Activated naive CD4-positive, alpha-beta T cell (primary cell): ENCODE measurements at places on chromosomes 5 and 9.

GRCh38 chr5:125232779-125233230 lies 486.4 kb upstream of the ZNF608 start:
- no peak for DNase-seq

DNA sequence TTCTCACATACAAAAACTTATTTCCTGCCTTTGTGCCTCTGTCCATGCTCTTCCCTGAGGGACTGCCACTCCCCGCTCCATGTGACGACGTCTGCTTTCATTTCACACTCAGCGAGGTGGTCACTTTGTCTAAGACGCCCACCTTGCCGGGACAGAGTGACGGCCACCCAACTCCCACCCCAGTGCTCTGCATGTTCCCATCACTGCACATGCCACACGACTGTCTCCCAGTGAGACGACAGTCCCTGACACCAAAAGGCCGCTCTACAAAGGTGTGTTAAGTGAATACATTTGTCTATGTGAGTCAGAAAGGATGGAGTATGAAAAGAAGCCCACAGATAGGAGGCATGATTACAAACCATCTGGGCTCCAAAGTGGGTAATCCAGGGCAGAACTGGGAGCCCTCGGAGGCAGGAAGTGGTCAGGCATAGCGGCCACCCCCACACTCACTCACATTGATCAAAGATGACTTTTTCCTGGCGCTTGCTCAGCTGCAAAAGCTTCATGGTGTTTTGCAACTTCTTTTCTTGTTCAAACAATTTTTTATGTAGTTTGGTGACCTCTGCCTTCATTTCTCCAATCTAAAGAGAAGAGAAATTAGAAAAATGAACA lies 185.8 kb downstream of the CDK5RAP2 start:
- DNase-seq: no peak

- no peak for DNase-seq
Observed at GRCh38 chr5:168299372-168299771, 7.9 kb downstream of the WWC1 start.

GRCh38 chr9:116124472-116125040 lies 29.0 kb upstream of the PAPPA start:
- no peak for DNase-seq

- no peak for DNase-seq
Observed at GRCh38 chr9:136175616-136176197, 29.2 kb downstream of the LHX3 start.

GRCh38 chr5:108579236-108579635 lies 168.5 kb upstream of the FER start:
- no peak for DNase-seq

DNA sequence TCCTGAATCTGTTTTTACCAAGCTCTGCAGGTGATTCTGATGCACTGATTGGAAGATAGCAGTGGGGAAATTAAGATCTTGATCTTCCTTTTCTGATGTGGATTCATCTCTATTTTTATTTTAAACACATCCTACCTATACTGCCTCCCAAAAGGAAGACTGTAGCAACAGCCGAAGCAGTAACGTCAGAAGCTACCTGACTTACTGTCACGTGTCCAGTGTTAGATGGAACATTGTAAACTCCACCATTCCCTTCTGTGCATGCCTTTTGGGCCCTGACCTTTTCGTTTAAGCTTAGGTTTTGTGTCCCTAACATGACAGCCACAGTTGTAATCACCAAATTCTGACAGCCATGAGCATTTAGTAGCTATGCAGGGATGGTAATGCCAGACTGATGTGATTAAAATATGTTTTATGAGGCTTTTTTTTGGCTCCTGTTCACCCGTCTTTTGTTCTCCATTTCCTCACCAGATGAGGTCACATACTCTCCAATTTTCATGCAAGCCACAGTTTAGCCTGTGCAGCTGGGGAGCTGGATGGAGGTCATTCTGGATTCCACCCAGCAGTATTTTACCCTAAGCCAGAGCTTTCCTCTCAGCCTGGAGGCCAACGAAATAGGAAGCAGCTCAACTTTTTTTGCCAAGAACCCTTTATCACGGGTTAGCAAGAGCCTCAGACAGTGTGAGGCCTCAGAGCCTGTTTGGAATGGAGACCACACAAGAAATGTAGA lies 15.6 kb upstream of the FOXD1 start:
- DNase-seq: no peak

GRCh38 chr5:158560170-158560569 lies 539.5 kb downstream of the EBF1 start:
- DNase-seq: no peak

DNA sequence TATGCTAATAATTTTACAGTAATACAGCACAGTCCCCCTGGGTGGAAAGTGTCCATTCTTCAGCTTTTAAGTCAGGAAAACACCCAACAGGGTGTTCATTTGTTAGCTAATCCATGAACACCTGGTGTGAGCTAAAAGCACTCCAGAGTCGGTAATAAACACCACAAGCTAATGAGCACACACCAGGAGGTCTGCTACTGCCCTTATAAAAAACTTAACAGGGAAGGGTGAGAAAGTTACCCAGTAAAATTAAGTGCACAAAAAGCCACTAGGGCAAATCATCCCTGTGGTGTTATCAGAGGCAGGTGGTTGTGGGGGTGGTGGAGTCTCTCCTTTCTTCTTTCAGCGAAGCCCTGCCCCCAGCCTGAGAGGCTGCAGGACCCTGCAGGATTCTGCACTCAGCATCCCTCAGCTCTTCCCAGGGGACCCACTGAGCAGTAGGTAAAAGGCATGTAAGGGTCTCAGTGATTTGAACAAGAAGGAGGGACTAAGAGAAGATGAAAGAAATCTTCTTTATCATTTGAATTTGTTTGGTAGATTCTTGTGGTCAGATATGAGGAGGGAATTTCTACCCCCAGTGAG lies 14.4 kb downstream of the GDNF start:
- DNase-seq: no peak

DNA sequence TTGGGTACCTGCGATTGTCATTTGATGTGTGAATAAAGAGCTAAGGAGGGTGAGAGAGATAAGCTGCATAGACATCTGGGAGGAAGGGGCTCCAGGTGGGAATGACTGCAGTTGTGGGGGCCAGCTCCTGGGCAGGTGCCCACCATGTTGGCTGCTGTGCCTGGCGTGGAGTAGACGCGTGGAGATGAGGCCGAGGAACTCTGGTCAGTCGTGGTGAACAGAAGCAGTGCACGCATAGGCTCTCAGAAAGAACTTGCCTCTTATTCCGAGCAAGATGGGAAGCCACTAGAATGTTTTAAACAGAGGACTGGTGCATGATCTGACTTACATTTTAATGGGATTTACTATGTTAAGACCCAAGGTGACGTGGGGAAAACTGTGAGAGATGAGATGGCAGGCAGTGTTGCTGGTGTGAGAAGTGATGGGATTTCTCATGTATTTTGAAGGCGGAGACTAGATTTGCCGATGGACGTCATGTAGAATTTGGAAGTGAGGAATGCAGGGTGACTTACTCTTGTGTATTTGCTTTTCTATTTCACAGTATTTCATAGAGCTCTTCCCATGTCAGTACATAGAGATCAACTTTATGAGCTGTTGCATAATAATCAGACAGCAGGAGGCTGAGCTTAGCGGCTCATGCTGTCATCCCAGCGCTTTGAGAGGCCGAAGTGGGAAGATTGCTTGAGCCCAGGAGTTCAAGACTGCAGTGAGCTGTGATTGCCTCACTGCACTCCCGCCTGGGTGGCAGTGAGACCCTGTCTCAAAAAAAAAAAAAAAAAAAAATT lies 71.1 kb downstream of the EHMT1 start:
- DNase-seq: no peak

DNA sequence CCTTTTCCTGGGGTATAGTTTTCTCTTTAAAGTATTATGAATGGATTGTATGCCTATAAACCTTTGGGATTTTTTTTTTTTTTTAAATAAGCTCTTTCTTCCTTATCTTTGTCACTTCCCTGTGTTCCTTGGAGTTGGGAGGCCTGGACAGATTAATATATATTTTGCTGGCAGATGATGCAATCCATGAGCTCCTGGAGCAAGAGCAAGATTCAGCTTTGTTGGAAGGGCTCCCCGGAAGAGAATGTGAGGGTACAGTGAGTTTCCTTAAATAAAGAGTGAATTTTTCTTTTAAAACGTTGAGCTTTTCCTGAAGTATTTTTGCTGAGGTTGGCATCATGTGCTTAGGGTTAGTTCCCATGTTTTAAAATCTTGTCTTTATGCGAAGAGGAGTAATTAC lies 98.7 kb upstream of the SLC28A3 start:
- no peak for DNase-seq

GRCh38 chr5:58457050-58457449 lies 2.8 kb downstream of the PLK2 start:
- no peak for DNase-seq
